ENCODE measurements at places on chromosomes 6 and 20.

GRCh38 chr6:138499303-138500018 lies at the start of gene NHSL1:
TSS of gene NHSL1 (minus strand) at chr6:138499494. CDS start at chr6:138499290, 204 bp downstream.
- DNase-seq: no peak

GRCh38 chr6:106056746-106057390 lies 29.3 kb upstream of the PRDM1 start:
- DNase-seq: no peak

GRCh38 chr6:38933426-38933825 lies 115.2 kb upstream of the GLP1R start:
- no peak for DNase-seq

- no peak for DNase-seq
These were observed 48.0 kb downstream of the ADTRP start for GRCh38 chr6:11730641-11731040.

DNA sequence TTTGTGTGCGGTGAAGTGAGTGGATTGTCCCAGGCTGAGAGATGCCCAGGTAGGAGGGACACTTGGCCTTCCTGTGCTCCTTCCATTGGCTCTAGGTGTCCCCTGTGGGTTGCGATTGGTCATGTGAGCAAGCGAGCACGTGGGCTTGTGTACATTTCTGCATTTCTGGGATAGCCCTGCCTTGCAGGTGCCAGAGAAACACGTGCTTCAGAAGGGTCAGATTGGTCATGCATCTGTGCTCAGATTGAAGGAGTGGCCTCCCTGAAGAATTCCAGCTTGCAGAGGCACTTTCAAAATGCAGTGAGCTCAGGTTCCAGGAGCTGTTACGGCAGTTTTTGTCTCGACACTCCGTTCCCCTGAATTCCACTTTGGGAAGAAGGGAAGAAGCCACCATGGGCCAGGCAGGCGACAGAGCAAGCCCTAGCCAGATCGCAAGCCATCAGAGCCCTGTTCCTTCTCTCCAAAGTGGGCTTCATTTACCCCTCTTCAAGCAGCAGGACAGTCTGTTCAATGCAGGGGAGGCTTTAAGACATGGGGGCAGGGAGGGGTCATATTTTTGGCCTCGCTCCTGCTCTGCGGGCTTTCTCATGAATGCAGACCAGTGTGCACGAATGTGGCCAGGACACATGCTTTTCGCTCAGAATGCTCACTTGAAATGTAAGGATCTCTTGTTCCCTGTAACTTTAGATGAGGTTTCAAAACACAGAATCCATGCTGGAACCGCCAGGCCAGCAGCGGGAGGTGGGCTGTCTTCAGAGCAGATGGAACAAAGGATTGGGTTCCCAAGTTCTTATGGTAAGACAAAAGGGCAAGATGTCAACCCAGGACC lies 78.6 kb upstream of the AKAP12 start:
- DNase-seq: no peak

GRCh38 chr6:99350573-99350972 lies 1.1 kb upstream of the FAXC start:
- no peak for DNase-seq

DNA sequence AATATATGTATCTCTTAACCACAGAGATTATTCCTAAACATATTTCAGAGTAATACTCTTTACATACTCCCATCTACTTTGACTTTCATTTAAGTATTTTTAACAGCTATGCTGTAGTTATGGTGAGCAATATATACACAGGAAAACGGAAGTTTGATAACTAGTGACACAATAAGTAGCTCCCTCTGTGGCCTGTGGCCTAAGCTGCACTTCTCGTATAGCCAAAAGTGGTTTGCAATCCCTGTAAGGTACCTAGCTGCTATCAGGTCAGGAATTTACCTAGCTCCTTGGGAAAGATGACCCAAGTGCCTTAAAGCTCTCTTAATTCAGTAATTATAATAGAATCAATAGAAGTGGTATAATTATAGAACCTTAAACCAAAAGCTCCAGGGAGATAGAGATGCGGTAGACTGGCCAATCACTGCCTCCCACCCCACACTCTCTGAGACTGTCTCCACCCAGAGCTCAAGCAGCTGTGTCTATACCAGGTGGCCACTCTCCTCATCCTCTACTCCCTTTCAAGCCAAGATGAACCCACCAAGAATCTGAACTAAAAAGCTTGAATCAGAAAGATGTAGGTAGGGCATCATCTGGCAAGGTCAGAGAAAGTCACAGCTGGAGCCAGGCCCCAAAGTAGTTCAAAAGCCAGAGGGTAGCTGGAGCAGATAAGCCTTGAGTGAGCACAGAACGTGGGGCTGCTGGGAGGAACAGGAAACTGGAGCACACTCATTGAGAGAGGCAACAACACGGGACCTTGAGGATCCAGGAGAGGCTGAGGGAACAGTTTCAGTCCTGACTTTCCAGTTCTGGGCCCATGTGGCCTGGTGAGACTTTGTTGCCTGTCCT lies 84.9 kb upstream of the ASF1A start:
- no peak for DNase-seq

GRCh38 chr6:116990679-116991078 lies 113.6 kb downstream of the RFX6 start:
- DNase-seq: no peak

Measured in stimulated activated CD4-positive, alpha-beta T cell treated with anti-CD3 and anti-CD28 coated beads, Interleukin-12 subunit alpha, Interleukin-12 subunit beta, amount 100 ng/mL, for 24 hours (primary cell).